ENCODE measurements at places on chromosomes 12 and 14.
A peak's percentile ranks its signal among the peaks of the same experiment; 100 is the strongest.

GRCh38 chr12:69608114-69608513 lies 2.6 kb downstream of the LRRC10 start:
- no peak for DNase-seq

- no peak for DNase-seq
These were observed 377.9 kb upstream of the RGS6 start for GRCh38 chr14:71554323-71554722.

DNA sequence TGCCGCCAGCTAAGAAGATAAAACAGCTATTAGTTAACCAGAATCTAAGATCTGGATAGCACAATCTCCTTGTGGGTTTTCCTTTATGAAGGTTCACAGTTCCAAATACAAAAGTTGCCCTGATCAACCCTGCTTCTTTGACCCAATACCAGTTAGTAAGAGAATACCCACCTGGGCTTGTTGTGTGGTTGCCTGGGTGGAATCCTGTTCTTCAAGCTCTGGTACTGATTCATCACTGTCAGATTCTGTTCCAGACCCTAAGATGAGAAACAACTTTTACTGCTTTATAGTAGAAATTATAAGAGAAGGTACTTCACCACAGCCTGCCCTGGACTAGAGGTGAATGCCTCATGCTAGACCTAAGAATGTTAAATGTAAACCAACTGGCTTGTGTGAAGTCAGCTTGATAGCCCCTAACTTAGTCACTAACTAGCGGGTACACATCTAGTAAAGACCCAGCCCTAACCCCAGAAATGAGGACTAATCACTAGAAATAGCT lies 10.6 kb downstream of the NACA start:
- no peak for DNase-seq

- DNase-seq, result peak; percentile 23
These were observed 121.7 kb downstream of the PPM1H start for GRCh38 chr12:62813031-62813829.

- peak; percentile 88 for DNase-seq
These were observed 22.4 kb downstream of the CALM1 start for GRCh38 chr14:90419200-90419599.

DNA sequence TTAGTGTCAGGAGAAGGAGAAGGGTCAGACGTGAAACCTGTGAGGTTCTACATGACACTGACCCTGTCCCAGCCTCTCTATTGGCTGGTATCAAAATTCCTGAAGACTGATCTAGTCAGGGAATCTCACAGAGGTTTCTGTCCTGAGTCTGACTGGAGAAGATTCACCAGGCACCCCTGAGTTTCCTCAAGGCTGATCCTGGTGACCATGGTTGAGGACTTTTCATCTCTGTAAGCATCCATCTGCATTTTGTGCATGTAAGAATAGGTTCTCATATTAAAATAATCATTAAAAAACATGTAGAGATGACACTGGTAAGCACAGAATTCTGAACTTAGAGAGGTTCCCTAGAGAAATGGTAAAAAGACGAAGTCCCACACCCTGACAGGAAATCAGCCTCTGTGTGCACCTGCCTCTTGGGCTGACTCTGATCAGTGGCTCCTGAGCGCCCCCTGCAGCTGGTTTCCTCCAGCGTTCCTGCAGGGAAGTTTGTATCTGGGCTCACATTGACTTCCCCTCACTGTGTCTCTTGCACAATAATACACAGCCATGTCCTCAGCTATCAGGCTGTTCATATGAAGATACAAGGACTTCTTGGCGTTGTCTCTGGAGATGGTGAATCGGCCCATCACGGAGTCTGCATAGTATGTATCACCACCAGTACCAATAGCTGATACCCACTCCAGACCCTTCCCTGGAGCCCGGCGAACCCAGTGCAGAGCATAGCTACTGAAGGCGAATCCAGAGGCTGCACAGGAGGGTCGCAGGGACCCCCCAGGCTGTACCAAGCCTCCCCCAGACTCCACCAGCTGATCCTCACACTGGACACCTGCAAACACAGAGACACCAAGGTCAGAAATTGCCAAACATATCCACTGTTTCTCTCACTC lies 991.9 kb downstream of the TMEM121 start:
- no peak for DNase-seq

DNA sequence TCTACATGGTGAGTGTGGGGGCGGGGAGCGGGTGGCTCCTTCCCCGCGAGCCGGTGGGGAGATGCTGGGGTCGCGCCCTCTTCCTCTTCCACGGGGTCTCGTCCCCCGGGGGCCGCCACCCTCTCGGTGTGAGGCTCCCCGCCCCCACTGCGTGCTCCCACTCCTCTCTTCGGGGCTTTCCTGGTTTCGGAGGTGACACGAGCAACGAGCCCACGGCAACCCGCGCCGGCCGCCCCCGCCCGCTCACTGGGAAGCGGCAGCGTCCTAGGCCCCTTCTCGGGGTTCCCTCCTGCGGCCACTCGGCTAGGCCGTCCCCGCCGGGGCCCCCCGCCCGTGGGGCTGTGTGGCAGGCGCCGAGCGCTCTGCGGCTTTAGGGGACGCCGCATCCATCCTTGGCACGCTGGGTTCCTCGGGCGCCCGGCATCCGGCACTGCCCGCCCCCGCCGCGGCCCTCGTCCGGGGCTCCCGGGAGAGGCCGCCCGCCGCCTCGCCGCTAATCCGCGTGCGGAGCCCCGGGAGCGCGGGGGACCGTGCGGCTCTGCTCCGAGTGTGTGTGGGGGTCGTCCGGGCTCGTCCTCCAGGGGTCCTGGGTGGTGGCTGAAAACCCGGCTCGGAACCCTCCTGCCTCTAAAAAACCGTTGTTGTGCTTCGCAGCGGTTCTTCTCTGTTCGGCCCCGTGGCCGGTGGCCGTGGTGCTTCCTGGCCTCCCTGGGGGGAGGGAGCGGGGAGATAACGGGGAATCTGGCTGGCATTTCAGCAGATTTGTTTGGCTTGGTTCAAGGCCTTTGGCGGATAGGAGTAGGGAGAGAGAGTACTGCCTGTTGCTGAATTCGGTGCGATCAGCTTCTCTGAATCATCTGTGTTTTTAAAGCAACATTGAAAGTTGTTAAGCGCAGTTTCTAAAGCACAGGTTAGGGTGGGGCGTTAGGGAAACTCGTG lies 1.0 kb downstream of the PCNX1 start:
- no peak for DNase-seq

- no peak for DNase-seq
These were observed 396.4 kb downstream of the ZFP36L1 start for GRCh38 chr14:68396461-68396860.

GRCh38 chr14:67918838-67919237 lies 99.3 kb downstream of the RAD51B start:
- no peak for DNase-seq

DNA sequence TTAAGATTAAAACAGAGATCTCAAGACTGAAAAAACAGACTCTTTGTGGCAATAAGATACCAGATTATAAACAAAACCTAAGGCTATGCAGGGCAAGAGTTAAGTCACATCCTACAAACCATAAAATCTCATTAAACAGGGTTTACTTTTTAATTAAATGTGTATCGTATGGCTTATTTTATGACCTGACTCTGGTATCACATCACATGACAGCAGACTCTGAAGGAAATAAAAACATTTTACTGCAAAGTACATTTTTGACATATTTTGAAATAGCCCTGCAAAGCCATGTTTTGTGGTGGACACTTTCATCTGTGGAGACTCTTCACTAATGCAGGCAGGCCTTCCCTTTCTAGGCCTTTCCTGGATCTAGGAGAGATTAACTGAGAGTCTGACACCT lies 327.6 kb upstream of the CLEC14A start:
- DNase-seq, result no peak

- no peak for DNase-seq
These were observed 19.1 kb downstream of the TMEM30B start for GRCh38 chr14:61262082-61262481.

DNA sequence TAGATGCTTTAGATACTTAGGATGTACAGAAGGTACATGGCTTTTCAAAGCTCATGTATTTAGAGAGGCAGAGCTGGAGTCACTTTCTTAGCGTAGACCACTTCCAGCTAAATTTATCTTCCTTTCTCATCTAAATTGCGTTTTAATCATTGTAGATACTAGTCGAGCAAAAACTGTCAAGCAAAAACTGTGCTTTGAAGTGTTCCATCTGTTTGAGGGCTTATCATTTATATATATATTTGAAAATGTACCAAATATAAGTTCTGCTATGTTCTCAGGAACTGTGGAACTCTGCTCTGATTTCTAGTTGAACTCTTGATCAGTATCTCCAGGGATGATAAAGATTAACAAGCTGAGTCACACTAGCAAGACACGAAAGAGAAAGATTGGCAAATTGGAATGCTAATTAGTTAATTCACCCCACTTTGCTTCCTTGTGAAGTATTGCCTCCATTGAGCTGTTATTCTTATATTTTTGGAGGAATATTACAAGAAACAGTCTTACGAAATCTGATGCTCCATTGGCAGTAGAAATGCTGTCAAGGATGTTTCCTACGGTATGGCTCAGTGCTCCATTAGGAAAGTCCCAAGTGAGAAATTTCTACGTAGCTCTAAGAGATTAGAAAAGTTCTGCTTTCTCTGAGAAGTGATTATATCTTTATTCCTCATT lies 310.7 kb downstream of the AEBP2 start:
- no peak for DNase-seq

DNA sequence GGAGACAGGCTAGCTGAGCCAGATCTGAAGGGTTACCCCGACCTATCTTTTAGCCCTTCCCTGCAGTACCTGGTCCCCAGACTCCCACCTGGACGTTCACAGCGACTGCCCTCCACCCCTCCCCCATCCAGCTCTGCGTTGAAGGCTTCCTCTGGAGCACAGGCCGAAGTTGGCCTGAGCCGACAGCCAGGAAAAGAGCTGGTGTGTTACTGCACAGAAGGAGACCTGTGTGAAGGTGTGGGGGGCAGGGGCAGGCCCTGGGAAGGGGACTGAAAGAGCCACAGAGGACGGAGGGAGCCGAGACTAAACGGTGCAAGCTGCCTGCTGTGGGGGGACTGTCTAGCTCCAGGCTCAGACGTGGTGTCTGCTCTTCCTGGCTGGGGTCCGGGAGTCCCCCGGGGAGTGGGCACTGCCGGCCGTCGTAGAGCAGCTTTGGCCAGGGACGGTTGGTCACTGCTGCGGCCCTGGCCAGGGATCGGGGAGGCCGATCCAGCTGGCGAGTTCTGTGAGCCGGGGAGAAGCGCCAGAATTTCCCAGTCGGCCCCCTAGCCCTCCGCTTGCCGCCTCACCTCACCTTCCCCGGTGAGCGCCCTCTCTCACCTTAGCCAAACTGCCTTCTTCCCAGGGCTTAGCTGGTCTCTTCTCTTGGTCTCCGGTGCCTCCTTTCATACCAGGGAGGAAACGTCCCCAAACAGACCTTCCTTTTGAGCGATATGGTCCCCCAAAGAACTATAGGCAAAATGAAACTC lies 899 bp upstream of the COL2A1 start:
- no peak for DNase-seq

- no peak for DNase-seq
These were observed 291.8 kb downstream of the ERC1 start for GRCh38 chr12:1282670-1283315.

DNA sequence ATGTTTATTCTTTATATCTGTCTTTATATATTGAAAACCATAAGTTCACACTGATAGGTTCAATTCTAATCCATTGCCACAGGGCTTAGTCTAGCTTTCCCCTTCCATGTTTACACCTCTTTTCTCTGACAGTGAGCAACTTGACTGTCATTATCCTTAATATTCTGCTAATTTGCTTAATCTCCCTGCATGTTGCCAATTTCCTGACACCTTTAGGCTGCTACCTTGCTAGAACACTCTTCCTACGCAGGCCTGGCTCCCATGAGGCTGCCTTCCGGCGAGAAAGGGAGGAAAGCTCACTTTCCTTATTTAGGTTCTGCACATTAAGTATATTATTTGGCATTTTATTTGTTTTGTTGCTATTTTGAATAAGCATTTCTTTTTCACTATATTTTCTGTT lies 12.8 kb upstream of the FRS2 start:
- no peak for DNase-seq

GRCh38 chr12:121793440-121793837 lies at the start of gene RHOF:
TSS of gene RHOF (minus strand) at chr12:121793688. CDS start at chr12:121793633, 55 bp downstream.
- DNase-seq, result no peak

GRCh38 chr12:26938701-26939062 lies 412 bp downstream of the FGFR1OP2 start:
- DNase-seq, result no peak

- peak; percentile 10 for DNase-seq
These were observed 121.0 kb downstream of the PIK3C2G start for GRCh38 chr12:18382236-18382885.

GRCh38 chr14:48023881-48024280 lies 348.5 kb upstream of the MDGA2 start:
- peak; percentile 0 for DNase-seq

GRCh38 chr12:124613151-124613585 lies 45.8 kb upstream of the NCOR2 start:
- DNase-seq, result no peak

GRCh38 chr14:21098892-21099595 lies 589 bp upstream of the ZNF219 start:
- no peak for DNase-seq

DNA sequence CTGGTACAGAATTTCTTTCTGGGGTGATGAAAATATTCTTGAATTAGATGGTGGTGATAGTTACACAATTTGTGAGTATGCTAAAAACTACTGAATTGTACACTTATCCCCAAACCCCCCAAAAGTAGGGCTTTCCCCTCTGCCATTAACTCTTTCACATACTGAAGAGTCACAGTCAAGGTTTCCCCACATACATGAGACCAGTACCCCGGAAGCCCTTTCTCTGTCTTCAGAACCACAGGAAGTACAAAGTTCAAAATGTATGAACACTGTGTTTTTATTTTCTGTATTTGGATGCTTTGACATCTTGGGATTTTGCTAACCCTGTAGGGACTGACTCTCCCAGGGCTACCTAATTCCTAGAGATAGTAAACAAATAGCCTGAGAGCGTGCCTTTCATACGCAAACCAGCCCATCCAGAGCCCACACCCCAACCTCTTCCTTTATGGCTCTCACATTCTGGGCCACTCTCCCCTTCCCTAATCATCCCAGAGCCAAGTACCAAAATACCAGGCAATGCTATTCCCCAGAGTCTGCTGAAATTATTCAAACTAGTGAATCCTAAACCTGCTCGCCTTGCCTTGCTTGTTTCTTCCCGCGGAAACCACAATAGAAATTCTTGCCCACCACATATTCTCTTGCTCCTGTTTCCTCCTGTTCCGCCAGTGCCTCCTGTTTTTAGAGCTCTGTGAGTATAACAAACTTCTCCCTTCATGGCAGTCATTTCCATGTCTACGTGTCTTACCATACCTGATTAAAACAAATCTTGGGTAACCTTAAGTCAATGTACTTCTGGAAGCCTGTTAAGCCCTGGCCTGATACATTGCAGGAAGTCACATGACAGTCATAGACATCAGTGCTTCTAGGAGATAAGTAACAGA lies 524.8 kb downstream of the FUT8 start:
- no peak for DNase-seq

Data from HS-5 (cell line).